ENCODE measurements at places on chromosomes 1 and 21.

DNA sequence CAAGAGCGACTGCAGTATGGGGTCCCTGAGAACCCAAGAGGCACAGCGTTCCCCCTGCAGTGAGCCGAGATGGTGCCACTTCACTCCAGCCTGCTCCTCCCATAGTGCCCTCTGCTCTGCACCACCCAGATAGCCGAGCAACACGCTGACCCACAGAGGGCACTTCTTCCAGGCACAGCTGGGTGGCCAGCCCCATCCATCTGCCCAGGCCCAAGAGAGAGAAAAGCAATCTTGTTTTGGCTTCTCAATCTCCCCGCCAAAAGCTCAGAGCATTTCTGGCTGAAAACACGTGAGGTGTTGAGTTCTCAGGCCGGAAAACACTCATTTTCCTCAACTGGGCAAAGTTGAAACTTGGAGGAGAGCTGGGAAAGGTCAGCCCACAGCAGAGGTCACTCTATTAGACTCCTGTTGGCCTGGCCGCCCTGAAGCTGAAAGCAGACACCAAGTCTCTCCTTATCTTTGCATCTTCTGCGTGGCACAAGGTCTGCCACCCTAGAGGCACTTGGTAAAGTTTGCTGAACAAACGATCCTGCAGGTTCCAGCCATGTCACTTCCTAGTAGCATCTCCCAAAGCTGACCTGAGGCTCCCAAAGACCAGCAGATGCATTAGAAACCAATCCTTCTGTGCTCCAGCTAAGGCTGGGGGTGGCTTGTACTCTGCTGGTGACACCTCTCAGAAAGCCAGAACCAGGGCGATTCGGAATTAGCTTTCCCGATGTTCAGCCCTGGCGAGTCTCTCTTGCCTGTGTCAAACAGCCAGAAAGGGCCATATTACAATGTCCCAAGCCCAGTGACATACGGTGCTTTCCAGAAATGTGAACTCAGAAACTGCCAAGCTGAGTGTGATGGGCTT, 10.9 kb downstream of the CAPN9 start:
- DNase-seq, result no peak

DNA sequence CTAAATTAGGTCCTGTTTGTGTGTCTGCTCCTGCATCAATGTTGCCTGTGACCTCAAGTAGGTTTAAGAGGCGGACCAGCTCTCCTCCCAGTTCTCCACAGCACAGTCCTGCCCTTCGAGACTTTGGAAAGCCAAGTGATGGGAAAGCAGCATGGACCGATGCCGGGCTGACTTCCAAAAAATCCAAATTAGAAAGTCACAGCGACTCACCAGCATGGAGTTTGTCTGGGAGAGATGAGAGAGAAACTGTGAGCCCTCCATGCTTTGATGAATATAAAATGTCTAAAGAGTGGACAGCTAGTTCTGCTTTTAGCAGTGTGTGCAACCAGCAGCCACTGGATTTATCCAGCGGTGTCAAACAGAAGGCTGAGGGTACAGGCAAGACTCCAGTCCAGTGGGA, 79.9 kb downstream of the PRDM2 start:
- DNase-seq, result no peak

- DNase-seq, result no peak
Measured at GRCh38 chr1:170721621-170722020, 57.7 kb downstream of the PRRX1 start.

GRCh38 chr1:117810553-117810952, 118.9 kb downstream of the GDAP2 start:
- DNase-seq, result no peak

DNA sequence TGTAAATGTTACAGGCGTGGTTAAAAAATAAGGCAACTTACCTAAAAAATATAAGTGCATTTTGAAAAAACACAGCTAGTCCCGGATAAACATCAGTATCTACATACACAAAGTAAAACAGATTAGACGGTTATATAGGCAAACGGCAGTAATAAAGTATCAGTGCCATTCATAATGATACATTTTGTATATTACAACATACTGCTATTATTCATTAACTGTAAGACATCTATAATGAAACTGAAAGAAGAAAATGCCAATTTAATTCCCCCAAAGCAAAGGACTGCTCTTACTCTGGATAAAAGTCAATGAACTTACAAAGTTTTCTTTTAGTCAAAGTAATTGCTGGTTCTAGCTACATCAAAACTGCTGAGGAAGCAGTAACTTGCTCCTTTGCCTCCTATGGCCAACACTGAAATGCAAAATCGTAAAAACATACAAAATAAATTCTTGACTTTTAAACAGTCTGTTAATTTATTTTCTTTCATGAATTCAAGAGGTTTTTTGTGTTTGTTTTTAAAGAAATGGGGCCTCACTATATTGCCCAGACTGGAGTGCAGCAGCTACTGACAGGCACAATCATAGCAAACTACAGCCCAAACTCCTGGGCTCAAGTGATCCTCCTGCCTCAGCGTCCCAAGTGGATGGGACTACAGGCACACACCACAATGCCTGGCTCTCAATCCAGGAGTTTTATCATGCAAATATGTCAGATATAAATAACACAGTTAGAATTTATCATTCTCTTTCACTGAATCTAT, 23.9 kb downstream of the TMEM50B start:
- no peak for DNase-seq

- DNase-seq, result no peak
Measured at GRCh38 chr21:46284077-46284644, 1.2 kb downstream of the MCM3AP start.

GRCh38 chr1:87515781-87516180, 187.1 kb downstream of the LMO4 start:
- no peak for DNase-seq

GRCh38 chr1:90339811-90340210, 344.9 kb downstream of the ZNF326 start:
- DNase-seq, result no peak

DNA sequence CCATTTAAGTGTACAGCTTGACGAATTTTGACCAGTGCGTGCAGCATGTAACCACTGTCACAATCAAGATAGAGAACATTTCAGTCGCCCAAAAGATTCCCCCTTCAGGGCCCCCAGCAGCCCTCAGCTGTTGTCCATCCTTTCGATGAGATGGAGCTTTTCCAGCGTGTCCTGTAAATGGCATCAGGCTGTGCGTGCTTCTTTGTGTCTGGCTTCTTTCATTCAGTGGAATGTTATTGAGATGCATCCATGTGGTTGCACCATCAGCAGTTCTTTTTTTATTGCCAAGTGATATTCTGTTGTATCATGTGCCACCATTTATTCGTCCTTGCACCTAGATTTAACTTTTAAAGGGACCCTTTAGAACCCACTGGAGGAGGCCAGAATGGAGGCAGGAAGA, 21.9 kb downstream of the UBE2Q1 start:
- DNase-seq, result no peak

DNA sequence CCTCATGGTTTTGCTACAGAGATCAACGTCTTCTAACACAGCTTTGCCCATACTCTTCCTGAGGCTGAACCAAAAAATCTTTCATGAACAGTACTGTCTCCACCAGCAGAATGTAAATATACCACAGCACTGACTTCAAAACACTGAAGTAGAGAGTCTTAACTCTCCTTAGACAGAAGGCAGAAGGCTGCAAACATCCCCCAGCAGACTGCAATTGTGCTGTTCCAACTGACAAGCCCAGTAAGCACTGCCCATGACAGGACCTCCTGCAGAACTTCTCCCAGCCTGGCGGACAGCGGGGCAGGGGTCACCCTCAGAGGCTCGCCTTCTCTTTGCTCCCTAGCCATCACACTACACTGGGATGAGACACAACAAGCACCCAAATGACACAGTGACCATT, 218.7 kb downstream of the RERE start:
- DNase-seq, result no peak

GRCh38 chr1:223188618-223189356, 45.7 kb upstream of the TLR5 start:
- DNase-seq, result no peak

GRCh38 chr1:29499104-29499650, 262.9 kb downstream of the PTPRU start:
- DNase-seq, result no peak

DNA sequence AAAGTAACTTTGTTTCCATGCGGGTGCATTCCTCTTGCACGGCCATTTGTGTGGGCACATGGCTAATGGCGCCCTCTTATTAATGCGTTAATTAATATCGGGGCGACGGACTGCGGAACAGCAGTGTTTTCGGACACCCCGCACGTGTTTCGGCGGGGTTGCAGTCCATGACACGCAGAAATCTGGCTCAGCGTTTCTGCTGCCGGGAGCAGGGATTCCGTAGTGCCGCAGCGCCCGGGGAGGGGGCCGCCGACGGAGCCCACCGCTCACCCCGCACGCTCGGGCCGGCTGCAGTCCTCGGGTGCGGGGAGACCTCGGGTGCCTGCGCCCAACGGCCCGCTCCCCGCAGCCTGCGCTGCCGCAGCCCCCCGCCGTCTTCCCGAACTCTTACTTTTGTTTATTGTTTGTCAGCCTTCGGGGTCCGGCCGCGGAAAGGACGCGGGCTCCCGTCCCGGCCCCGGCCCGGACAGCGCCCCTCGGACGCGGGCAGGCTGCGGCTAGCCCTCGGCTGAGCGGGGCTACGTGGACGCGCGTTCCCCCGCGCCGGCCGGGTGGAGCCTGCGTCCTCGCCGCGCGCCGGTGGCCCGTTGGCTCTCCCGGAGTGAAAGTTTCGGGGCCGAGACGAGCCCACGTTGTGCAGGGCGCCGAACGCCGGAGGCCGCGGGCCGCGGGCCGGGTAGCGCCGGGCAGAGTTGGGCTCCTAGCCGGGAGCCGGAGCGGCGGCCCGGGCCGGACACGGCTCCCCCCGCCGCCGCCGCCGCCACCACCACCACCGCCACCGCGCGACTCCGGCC, 849 bp downstream of the NFIA start:
- peak; percentile 67 for DNase-seq

- DNase-seq, result no peak
Measured at GRCh38 chr1:229258757-229259060, 12.2 kb upstream of the RAB4A start.

DNA sequence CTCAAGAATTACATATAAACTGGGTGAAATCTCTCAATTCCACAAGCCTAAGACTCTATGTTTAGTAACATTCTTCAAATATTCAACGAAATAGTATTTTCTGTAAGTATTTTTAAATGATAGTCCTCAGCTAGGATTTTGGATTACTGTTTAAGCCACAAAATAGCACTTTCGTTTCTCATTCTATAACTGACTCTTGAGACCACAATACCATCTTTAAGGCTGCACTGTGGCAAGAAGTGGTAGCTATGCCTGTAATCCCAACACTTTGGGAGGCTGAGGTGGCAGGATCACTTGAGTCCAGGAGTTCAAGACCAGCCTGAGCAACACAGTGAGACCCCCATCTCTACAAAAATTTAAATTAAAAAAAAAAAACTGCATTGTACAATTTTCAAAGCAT, 126.7 kb downstream of the CDC42BPA start:
- no peak for DNase-seq

GRCh38 chr21:37130971-37131370, 57.9 kb downstream of the TTC3 start:
- DNase-seq, result no peak

DNA sequence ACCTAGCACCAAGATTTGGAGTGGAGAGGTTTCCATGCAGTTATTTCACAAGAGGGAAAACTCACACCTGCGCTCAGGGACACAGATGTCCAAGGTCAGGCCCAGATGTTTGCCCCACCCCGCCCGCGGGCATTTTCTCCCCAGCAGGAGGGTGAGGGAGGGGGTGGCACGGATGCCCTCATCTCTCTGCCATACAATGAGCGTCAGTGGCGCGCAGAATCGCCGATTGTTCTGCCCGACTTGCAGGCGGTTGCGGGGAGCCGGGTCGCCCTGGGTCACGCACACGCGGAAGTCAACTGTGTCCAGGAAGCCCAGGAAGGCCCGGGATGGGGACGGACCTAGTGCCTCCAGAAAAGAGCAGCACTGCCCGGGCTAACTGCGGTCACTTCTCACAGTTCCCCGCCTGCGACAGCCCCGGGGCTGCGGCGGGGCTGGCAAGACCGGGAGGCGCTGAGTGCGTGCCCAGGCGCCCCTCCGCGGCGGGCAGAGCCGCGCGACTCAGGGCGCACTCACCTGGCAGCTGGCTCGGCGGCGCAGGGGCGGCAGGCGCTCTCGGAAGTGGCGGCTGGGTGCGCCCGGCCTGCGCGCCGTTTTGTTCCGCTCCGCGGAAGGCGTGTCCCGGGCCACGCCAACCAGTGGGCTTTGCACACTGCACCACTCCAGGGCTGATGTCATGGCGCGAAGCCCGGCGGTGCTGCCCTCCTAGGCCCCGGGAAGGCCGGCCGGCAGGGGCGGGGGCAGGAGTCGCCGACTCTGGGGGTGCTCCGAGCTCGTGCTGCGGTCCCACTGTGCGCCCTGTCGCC, at the start of gene CSRP1:
Gene CSRP1 (minus strand): TSS at position 567 of the 803 bp plus-strand sequence. CDS start 10,820 bp downstream, outside the sequence.
- peak; percentile 79 for DNase-seq

- DNase-seq, result no peak
Measured at GRCh38 chr1:237685551-237685950, 205.2 kb downstream of the ZP4 start.
